ENCODE measurements at places on chromosomes 4 and X.
A peak's percentile ranks its signal among the peaks of the same experiment; 100 is the strongest.

GRCh38 chr4:80852061-80852460 lies 178.4 kb upstream of the BMP3 start:
- DNase-seq: no peak

GRCh38 chr4:169615467-169616106 lies 3.2 kb upstream of the NEK1 start:
- peak; percentile 54 for DNase-seq

GRCh38 chrX:100435726-100436125 lies 25.7 kb upstream of the PCDH19 start:
- DNase-seq: no peak

DNA sequence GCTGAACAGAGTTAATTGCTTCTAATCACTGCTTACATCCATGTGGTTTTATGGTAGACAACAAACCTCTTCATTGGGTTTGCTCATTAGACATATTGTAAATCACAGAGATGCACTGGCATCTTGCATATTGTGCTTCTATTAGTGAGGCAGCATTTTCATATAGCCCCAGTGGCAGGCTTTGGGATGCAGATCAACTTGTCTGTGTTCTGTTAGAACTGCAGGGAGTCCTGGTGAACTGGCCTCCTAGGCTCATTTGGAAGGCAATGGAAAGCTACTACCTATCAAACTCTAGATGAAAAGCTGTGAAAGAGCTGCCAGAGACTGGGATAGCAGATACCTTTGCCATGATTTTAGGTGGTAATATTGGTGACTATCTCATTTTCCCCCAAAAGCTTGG lies 108.8 kb downstream of the NAA11 start:
- DNase-seq: no peak

DNA sequence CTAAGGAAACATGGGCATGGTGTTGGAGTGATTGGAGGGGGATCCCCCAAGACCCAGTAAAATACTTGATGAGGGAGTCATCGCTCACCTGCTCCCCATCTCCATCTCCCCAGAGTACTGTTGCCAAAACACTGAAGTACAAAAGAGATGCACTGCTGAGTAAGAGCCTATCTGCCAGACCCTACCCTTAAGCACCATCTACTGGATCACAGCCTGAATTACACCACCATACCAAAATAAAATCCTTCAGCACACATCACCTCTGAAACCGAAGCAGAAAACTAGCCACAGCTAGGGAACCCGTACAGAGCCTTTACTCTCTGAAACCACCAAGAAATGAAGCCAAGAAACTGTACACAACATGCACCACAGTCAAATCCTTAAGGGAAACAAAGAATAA lies 466.3 kb upstream of the ACTRT1 start:
- no peak for DNase-seq

- no peak for DNase-seq
Observed at GRCh38 chr4:158802914-158803313, 34.1 kb downstream of the FNIP2 start.

DNA sequence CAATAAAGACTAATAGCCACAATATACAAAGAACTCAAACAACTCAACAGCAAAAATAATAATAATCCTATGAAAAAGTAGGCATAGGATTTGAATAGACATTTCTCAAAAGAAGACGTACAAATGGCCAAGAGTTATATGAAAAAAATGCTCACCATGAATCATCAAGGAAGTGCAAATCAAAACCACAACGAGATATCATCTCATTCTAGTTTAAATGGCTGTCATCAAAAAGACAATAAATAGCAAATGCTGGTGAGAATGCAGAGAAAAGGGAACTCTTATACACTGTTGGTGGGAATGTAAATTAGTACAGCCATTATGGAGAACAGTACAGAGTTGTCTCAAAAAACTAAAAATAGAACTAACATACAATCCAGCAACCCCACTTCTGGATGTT lies 18.8 kb downstream of the TLR6 start:
- peak; percentile 71 for DNase-seq

DNA sequence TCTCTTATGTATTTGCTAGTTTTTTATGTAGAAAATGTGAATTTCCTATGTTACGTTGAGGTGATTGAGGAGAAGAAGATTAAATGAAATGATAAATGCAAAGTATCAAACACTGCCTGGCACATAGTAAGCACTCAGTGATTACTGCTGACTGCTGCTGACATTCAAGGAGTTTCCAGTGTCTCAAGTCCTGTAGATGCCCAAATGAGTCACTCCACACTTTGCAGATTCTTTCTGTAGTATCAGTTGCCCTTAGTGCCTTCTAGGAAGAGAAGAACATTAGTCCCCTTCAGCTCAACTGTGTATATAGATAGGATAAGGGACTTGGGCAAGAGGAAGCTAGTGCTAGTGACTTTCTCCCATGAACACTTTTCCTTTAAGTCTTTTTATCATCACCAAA lies 240.5 kb upstream of the TEX13A start:
- peak; percentile 18 for DNase-seq

GRCh38 chr4:93086356-93086755 lies 742.2 kb upstream of the ATOH1 start:
- DNase-seq: no peak

GRCh38 chr4:93409035-93409434 lies 419.5 kb upstream of the ATOH1 start:
- DNase-seq: no peak

DNA sequence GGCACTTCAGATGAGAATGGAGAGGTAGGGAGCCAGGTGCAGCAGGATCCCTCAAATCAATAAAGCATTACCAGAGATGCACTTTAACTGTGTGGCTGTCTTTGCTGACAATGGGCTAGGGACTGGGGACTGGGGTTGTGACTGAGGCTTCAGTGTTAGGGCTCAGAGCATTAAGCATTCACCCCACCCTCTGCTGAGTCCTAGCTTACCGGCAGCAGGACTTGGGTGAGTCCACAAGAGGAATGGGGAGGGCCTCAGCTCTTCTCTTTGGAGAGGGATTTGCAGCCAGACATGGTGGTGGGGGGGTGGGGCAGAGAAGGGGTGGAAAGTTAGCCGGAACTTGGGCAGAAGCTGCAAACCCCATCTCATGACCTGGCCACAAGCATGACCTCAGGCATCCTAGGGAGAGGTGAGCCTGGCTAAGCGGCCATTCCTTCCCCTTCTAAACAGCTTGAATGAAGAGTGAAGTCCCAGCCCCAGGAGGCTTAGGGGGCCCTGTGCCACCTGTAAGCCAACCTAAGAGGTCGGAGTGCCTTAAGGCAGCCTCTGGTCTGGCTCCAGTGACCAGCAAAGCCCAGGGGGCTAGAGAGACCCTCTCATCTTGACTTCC lies 78.4 kb downstream of the STARD8 start:
- no peak for DNase-seq

GRCh38 chr4:2500547-2500946 lies 31.6 kb downstream of the RNF4 start:
- no peak for DNase-seq

GRCh38 chr4:27846951-27847350 lies 986.3 kb downstream of the STIM2 start:
- no peak for DNase-seq

GRCh38 chrX:72392816-72393800 lies 87.4 kb upstream of the CITED1 start:
- no peak for DNase-seq

DNA sequence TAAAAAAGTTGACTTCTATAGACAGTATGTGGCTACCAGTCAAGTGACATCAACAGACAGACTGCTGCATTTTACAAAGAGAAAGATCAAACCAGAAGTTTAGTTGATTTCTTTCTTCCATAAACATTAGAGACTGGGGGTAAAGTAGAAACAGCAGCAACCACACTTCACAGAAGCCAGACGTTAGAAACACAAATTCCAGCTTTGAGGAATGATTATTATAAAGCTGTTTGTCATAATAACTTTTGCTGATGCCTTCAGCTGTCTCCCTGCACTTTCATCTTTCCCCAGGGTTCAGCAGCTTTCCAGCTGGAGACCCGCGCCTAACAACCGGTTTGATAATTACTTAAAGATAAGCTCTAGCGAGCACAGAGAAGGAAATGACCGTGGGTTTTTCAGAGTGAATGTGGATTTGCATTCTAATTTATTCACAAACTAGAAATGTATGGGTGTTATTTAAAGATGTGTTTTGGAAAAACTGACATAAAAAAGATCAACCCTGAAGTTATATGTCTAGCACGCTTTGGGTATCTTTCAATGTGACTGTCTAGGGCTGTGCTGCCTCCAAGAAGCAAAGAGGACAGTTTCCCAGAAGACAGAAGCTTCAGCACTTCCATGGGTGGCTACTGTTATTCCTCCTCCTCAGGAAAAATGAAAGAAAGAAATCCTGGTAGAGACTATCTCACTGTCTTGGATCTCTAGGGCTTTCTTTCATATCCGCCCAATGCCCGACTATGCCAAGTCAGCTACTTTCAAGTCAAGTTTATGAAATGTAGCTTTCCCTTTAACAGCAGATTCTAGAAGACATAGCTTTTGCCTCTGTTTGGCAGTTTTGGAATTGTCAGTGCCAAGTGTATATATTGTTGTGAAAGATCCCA lies 15.0 kb upstream of the ENAM start:
- DNase-seq: no peak

GRCh38 chr4:40731792-40732245 lies 17.9 kb upstream of the NSUN7 start:
- no peak for DNase-seq

DNA sequence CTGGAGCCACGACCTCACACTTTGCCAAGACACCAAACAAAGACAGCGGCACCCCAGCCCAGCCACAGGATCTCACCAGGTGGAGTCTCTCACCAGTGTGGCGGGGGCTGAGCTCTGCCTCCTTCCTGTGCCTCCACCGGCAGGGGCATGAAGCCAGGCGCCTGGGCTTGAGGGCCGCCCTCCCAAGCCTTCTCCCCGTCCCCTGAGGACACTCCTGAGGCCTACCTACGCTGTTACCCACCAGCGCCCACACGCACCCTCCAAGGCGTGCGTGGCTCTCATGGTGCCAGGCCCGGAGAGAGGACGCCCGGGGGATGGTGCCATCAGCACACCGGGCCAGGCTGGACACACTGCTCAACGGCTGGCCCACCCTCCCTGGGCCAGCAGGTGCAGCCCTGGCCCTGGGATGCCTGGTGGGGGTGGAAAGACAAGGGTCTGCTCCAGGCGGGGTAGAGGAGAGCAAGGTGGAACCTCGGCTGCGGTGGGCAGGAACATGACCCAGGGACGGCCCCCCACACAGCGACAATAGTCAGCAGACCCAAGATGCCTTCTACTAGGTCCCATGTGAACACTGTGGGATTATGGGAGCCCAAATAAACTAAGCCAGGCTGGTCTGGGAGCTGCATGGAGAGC lies 22.1 kb downstream of the NELFA start:
- no peak for DNase-seq

GRCh38 chrX:79412972-79413371 lies 45.8 kb upstream of the ITM2A start:
- DNase-seq: no peak

- DNase-seq: peak; percentile 0
Observed at GRCh38 chr4:127560755-127561154, 72.0 kb upstream of the INTU start.

Data from astrocyte (in vitro differentiated cells and primary cell).